Stimulated activated CD4-positive, alpha-beta T cell treated with anti-CD3 and anti-CD28 coated beads, Interleukin-1b, Interleukin-23, amount 100 ng/mL, for 4 hours (primary cell): ENCODE measurements at places on chromosomes 1 and 21.

- DNase-seq = no peak
Measured at GRCh38 chr1:224273641-224274040, 56.3 kb downstream of the NVL start.

DNA sequence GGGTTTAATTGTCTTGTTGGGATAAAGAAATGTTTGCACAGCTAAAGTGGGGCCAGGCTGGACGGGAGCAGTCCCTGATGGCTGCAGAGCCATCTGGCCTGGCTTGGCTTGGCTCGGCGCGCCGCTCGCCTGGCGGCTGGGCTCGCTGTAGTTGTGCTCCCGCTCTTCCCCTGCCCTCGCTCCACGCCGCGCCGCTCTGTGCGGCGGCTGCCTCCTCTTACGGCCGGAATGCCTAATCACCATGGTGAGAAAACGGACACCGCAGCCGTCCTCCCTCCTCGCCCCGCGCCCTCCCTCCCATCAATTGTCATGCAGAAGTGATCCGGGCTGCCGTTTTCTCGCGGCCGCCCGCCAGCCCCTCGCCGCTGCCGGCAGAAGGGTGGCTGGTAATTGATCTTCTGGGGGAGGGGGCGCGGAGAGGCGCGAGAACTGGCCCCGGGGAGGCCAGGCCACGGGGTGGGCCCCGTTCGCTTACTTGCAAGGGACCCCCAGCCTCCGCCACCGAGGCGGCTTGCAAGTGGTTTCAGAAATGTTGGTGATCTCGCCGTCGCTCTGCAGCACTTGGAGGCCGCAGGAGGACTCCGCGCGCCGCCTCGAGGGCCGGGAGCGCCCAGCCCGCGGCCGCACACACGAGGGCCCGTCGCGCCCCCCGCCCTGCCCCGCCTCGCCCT is 12.4 kb downstream of the RNF220 start:
- DNase-seq = no peak

DNA sequence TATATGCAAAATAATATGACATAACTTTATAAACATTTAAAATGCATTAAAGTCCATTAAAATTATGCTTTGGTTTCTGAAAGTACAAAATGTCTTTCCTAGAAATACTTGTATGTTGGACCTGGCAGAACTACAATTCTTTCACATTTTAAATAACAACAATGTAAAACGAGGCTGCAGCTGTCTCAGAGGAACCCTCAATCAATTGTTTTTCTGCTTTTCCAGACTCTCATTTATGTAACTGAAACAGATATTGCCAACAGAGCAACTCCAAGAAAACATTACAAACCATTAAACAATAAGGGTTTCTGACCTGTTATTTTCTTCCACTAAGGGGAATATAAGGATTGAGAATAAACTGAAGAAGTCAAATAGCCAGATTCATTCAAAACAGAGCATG is 1193.4 kb downstream of the NCAM2 start:
- DNase-seq = no peak

GRCh38 chr1:201742476-201742875 is 86.5 kb upstream of the IPO9 start:
- no peak for DNase-seq

- no peak for DNase-seq
Measured at GRCh38 chr1:226938903-226939437, 1.1 kb upstream of the COQ8A start.

DNA sequence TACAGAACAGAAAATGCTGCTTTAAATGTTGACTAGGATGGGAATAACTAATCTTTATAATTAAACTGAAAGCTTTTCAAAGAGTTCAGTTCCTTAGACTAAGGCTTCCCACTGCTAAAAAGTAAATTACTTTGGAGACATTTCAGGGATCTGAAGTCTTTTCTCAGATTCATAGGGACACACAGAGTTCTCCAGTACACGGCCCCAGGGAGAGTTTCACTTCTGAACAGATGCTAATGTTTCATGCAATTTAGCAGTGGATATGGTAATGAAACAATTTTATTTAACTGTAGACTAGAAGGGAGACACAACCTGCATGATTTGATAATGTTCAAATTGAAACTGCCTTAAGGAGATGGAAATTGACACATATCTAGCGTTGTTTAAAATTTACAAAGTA is 1282.6 kb downstream of the NCAM2 start:
- DNase-seq = no peak

GRCh38 chr1:171251042-171251951 is 3.0 kb downstream of the FMO1 start:
- peak; percentile 9 for DNase-seq

DNA sequence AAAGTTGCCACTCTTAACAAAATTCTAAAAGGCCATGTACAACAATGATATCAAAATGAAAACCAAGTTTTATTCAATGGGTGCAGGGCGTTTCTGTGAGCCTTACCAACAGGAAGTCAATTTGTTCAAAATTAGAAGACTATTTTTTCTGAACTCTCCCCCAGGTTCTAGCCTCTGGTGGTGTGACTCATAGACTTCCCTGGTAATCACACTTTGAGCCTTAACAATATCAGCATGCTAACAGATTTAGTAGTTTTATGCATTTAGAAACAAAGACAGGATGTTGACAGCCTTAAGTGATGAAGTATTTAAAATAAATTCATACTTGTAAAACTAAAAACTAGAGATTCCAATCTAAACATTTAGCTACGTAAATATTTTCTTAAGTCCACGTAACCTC is 88.4 kb downstream of the LRRC8C start:
- DNase-seq = no peak

GRCh38 chr1:73176902-73177301 is 894.6 kb upstream of the NEGR1 start:
- DNase-seq = no peak

DNA sequence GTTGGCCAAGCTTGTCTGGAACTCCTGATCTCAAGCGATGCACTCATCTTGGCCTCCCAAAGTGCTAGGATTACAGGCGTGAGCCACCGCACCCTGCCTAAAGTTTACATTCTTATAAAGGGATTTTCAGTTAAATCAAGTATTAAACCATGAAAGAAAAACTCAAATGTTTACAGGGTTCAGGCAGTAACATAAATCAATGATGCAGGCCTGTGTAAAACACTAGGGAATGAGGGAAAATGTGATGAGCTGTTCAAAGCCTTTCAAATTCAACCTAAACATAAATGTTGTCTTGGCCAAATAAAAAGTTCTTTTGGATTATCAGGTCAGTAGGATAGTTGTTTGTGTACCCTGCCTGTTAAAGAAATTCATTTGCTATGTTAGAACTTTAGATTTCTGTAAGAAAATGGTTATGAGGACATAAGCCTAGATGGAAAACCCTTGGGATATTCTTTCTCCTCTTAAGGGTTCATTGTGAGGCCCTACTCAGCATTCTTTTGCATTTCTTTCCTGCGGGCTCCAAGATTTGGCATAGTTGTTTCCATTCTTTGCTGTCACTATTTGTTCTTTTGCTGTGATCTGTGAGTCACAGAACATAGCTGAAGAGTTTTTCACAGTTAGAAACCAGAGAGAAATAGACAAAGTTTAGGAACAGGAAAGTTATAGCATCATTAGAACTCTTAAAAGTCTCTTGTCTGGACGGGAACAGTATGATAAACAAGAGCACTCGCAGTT is 8.9 kb upstream of the ZRANB2 start:
- DNase-seq = no peak

- DNase-seq = no peak
Measured at GRCh38 chr1:218430822-218431221, 85.7 kb downstream of the TGFB2 start.

- no peak for DNase-seq
Measured at GRCh38 chr1:1358433-1359271, at the start of gene MXRA8. Gene MXRA8, minus strand, starts transcription at chr1:1358555. Its CDS starts 51 bp downstream, at chr1:1358504.

- DNase-seq = no peak
Measured at GRCh38 chr1:53619367-53620060, 119.5 kb downstream of the GLIS1 start.
